Anterior cingulate cortex (tissue), 58 donors: ENCODE measurements at places on chromosomes 13 and 19.

DNA sequence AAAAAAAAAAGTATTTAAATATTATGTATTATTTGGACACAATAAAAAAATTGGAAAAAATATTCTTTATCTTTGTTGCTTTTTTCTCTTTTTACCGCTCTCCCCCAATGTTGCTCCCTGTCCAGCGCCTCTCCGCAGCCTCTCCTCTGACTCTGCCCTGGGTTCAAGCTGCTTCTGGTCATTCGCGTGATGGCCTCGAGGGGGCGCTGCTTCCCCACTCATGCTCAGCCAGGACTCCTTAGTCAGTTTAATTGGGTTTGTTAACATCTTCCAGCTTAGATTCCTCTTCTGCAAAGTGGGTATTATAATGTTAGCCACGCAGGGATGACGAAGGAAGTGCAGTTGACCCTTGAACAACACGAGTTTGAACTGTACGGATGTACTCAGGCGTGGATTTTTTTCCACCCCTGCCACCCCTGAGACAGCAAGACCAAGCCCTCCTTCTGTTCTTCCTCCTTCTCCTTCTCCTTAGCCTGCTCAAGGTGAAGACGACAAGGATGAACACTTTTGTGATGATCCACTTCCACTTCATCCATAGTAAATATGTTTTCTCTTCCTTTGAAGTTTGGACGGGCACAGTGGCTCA lies 4.9 kb upstream of the NWD1 start:
- DNase-seq = peak; percentile 26

DNA sequence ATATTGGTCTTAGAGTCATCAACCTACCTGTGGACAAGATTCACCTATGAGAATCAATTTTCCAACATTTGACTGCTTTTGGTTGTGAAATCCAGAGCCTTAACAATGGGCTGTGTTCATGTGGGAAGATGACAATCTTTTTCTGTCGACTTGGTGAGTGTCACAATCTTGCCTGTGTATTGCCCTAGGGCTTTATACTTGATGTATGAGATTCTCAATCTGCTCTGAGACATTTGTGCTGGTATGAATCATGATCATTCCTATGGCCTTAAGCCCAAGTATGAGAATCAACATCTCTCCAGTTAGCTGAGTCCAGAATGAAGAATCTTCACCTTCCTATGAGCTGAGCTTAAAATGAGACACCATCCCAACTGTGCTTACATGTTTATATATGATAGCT lies 68.7 kb downstream of the ZNF726 start:
- no peak for DNase-seq

DNA sequence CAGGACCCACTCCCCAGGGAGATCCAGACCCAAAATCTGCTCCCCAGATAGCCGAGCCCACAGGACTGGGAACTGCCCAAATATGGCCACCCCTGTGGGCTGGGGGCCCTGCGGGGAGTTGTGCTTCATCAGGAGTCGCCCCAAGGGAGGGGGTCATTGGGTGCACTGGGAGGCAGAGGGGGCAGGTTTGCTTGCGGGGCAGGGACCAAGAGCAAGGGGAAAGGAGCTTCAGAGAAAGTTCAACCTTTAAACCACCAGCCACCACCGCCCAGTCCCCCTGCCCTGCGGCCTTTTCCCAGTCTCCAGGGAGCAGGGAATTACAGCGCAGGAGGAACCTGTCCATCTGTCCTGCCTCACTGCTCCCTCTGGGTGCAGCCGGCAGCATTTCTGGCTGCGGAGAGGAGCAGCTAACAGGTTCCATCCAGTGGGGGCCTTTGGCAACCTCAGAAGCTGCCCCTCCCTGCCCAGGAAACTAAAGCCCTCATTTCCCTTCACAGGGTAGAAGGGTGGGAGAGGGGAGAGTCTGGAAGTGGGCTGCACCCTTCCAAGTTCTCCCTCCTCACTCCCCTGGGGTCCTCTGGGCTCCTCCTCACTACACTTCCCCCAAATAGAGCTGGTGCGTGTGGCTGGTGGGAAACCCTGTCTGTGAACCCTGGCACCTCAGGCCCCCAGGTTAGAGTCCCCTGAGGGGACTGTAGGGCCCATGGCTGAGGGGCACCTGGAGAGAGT lies 13.8 kb upstream of the ASF1B start:
- DNase-seq = no peak

GRCh38 chr13:106117035-106117434 lies 418.4 kb downstream of the EFNB2 start:
- DNase-seq = no peak

DNA sequence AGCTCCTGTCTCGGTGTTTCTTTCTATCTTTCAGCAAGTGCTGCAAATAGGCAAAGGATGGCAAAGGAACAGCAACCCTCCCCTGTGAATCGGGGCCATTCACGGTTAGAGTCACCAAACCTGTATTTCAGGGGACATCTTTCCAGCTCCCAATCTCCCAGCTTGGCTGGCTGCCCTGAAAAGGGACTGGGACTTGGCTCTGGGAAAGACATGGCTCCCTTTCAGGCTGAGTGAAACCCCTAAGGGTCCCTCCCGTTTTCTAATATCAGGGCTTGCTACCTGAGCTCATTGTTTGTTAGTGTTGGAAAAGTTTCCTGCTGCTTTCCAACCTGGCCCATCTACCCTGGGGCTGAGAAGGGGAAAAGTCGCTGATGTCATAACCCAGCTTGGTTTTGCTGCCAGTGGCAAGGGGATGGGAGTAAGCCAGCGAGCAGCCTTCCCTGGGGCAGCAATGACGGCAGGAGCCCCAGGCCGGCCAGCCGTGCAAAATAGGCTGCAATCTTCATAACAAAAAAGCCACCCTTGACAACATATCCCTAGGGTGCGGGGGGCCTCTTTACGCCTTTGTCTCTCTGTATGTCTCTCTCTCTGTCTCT lies 29.9 kb downstream of the SERP2 start:
- DNase-seq = no peak

- DNase-seq = no peak
Measured at GRCh38 chr13:57704031-57704430, 72.5 kb downstream of the PCDH17 start.

- no peak for DNase-seq
Measured at GRCh38 chr19:3065675-3066357, 3.5 kb upstream of the TLE5 start.

DNA sequence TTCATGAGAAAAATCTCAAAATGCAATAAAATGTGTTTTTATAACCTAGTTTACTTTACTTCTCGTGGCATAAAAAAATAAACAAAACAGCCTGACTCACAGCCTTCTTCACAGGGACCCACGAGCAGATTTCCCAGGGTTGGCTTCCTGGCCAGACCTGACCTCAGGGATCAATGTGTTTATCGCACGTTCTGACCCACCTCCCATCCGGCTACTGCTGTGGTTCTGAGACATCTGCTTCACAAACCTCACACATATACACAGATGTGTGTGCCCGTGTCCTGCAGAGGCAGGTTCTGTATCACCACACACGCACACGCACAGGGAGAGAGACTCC lies 118.3 kb downstream of the COL4A2 start:
- DNase-seq = no peak

- no peak for DNase-seq
Measured at GRCh38 chr13:27659145-27659865, 37.6 kb downstream of the POLR1D start.

- DNase-seq = no peak
Measured at GRCh38 chr13:111418101-111418500, 97.7 kb downstream of the TEX29 start.

- no peak for DNase-seq
Measured at GRCh38 chr19:50417111-50418081, 1.3 kb upstream of the SPIB start.

- DNase-seq = no peak
Measured at GRCh38 chr19:35318679-35319448, 10.1 kb upstream of the CD22 start.

DNA sequence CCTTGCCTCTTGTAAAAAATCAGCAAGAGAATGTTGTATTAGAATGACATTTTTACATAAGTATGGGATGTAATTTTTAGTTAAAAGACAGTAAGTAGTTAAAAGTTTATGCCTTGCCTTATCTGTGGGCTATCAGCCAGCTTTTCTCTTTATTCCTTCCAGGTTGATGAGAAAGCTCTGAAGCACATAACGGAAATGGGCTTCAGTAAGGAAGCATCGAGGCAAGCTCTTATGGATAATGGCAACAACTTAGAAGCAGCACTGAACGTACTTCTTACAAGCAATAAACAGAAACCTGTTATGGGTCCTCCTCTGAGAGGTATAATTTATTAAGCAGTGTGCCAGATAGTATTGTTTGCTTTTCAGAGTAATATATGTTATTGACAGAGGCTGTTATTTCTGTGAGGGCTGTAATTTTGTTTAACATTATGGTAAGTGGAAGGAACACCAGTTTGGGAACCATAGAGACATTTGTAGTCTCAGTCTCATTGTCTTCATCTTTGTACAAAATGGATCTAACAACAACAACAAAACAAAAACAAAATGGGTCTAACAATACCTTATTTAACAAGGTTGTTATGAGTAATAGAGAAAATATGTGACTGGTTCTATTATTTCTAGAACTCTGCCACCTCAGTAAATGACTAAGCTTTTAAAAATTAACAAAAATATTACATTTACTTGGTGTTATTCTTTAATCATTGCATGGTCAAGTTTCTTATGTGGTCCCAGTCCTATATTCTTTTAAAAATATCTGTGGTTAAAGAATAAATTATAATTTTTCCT lies 112.8 kb downstream of the TDRD3 start:
- DNase-seq = no peak

- DNase-seq = no peak
Measured at GRCh38 chr13:95745289-95745688, 68.3 kb downstream of the DNAJC3 start.

- DNase-seq = no peak
Measured at GRCh38 chr19:41416194-41416674, 10.9 kb downstream of the B3GNT8 start.

GRCh38 chr19:30942636-30943035 lies 406.6 kb downstream of the TSHZ3 start:
- DNase-seq = no peak

- DNase-seq = no peak
Measured at GRCh38 chr13:44112700-44113329, 233.1 kb downstream of the LACC1 start.

DNA sequence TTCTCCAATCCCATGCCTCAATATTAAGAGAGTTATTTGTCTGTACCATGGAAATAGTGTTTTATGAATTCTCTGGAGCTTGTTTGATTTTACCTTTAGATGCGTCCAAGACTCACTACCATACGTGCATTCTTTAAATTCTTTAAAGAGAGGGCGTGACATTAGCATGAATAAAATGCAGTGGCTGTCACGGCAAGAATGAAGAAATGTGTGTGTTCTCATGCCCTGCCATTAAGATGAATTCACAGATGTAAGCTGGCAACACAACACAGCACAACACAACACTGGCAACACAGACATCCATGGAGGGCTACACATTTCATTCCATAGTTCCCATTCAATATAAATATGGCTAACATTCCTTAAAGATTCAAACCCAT lies 213.4 kb downstream of the ENOX1 start:
- DNase-seq = no peak

GRCh38 chr19:46950526-46951170 lies 69.0 kb upstream of the NPAS1 start:
- DNase-seq = no peak

DNA sequence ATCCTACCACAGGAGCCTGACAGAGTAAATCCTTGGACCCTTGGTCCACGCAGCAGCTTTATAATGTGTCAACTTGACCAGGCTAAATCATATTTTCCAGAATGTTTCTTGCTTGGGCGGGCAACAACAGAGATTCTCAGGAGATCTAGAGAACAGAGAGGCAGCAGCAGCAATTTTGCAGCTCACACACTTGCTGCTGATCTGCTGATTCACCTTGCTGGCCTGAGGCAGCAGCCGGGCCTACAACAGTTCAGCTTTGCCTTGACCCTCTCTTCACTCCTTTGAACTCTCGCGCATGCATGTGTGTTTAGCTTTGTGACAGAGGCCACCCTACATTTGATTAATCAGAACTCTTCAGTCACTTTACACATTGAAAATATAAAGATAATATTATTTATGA lies 159.3 kb downstream of the UGGT2 start:
- DNase-seq = no peak

- no peak for DNase-seq
Measured at GRCh38 chr19:32869369-32869965, at the start of gene SLC7A9. Gene SLC7A9, minus strand, starts transcription at chr19:32869767. Its CDS starts 1,233 bp downstream, at chr19:32868534.

DNA sequence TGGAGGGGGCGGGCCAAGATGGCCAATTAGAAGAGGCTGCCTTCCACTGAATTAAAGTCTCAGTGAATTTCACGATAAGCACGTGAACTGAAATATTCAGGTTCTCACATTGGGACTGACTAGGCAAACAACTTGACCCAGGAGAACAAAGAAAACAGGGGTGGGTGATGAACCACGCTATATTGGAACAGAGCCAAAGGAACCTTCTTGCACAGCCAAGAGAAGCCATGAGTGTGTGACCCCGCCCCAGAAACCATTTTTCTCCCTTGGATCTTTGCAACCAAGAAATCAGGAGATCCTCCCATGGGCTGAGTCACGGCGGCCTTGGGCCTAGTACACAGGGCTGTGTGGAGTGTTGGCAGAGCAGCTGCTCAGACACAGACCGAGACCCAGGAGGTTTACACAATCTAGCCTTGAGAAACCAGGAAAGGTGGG lies 36.8 kb downstream of the ERICH4 start:
- no peak for DNase-seq

GRCh38 chr13:33494596-33495204 lies 209.1 kb upstream of the STARD13 start:
- DNase-seq = no peak

DNA sequence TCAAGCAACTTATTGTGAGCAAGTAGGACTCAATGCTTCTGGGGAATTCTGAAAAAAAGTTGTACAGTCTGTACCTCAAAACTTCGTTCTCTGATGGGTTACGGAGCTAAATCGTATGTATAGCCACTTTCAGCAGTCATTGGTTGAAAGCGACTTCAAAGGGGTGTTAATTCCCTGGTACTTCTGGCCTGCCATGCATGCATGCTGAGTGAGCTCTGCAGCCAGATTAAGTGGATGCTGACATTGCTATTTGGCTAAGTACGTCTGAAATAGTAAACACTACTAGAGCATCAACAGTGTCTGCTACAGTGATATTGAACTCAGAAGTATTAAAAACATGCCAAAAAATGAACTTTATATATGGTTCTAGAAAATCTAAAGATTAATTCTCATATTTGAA lies 1183.1 kb upstream of the PCDH20 start:
- no peak for DNase-seq

DNA sequence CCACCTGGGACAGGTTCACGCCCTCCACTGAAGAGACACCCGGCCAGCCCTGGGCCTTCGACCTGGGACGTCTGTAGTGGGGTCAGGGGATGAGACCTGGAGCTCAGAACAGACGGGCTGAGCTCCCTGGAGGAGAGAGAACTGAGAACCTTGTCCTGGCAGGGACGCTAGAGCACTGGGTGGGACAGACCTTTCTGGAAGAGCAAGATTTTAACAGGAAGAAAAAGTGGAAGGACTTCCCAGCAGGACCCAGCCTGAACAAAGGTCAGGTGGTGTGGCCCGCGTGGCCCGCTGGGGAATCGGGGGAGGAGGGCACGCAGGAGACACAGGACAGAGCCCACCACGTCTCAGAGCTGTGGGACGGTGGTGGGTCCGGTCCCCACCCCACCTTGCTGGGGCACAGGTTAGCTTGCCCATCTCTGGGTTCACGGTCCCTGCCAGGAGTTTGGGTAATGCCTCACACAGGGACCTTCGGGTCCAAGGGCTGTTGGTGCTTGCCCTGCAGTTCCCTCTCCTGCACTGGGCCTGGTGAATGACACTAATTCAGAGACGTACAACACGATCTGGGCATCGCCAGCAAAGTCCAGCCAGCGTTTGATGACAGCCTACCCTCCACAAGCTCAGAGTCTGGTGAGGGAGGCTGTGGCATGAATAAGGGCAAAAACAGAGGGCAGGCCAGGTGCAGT lies 1.2 kb upstream of the EFNA2 start:
- DNase-seq = no peak
